Bone marrow (tissue), 2 donors: ENCODE measurements at places on chromosomes 16 and 17.

DNA sequence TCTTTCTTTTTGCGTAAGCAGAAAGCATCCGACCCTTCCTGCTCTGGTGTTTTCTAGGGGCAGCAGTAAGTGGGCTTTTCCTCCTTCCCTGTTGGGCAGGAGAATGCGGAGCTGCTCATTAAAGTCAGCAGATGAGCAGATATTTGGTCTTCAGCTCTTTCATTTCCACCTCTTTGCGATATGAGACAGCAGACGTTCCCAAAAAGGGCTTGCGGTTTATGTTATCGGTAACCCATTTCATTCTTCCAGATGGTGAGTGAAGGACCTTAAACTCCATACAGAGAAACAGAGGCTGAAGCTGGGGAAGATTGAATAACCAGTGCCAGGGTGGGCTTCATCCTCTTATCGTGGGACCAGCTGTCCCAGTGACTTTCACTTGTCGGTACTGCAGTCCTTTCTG, 40.7 kb downstream of the KSR1 start:
- DNase-seq = no peak

GRCh38 chr17:27244491-27245223, 49.3 kb upstream of the WSB1 start:
- peak; percentile 52 for DNase-seq

DNA sequence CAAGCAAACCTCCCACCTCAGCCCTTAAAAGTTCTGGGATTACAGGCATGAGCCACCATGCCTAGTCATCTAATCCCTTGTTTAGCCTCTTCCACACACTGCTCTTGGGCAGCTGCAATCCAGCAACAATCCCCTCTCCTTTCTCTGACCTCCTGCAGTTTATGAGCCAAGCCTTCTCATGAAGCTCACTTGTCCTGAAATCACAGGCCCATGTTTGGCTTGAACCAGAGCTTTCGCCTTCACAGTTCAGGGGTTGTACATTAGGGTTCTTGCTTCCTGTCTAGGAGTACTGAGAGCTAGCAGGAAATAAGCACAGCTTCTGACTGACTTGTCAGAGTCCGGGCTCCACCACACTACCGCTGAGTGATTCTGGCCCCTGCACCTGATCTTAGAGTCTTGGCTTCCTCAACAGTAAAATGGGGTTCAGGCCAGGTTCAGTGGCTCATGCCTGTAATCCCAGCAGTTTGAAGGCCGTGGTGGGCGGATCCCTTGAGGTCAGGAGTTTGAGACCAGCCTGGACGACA, 16.3 kb downstream of the ERAL1 start:
- no peak for DNase-seq

DNA sequence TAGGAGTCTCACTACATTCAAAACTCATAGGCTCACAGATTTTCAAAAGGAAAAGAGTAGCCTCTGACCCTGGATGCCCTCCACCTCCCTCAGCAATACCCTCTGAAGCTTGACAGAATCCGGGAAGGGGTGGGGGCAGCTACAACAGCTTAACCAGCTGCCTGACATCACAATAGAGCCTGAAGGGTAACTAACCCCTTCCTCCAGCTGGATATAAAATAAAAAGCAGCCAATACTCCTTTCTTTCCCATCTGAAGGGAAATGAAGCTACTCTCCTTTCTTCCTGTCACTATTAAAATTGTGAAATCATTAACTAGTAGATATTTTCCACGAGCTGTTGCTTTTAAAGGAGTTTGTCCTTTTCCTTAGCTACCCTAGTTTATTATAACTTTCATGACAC, 24.0 kb downstream of the USP31 start:
- no peak for DNase-seq

DNA sequence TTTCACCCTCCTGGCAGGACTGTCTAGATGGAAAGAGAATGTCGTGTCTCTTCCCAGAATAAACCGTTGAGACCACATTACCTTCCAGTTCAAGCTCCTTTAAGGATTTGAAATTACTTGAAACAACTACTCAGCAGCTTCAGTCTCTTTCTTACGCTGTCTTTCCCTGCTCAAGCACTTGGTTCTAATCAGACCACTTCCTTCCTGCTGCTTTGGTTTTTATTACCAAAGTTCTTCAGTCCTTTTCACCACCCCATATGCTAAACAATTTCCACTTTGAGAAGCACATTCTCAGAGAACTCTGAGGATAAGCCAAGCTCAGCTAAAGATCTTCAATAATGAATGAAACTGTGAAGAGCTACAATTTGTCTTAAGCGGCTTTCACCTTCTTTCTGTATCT, 105.4 kb downstream of the STX8 start:
- DNase-seq = peak; percentile 50

DNA sequence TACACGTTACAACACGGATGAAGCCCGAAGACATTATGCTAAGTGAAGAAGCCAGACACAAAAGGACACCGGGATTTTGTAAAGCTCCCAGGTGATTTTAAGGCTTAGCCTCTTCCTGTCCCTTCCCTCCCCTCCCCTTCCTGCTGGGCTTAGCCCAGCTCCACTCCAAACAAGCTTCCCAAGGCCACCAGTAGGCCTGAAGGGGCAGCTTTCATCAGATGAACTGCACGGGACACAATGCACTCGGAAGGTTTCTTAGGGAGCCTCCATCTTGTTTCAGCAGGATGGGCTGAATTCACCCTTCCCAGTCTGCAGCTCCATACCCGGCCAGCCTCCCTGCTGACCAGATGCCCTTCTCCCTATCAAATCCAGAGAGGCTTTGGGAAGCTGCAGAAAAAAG, 10.4 kb downstream of the MEFV start:
- DNase-seq = no peak

- DNase-seq = peak; percentile 52
Measured at GRCh38 chr17:56594320-56595107, 1.0 kb downstream of the NOG start.

GRCh38 chr17:78903101-78903779, at the start of gene CEP295NL:
Gene CEP295NL (minus strand): TSS chr17:78903201. CDS start chr17:78901828, 1,373 bp downstream.
- DNase-seq = no peak

DNA sequence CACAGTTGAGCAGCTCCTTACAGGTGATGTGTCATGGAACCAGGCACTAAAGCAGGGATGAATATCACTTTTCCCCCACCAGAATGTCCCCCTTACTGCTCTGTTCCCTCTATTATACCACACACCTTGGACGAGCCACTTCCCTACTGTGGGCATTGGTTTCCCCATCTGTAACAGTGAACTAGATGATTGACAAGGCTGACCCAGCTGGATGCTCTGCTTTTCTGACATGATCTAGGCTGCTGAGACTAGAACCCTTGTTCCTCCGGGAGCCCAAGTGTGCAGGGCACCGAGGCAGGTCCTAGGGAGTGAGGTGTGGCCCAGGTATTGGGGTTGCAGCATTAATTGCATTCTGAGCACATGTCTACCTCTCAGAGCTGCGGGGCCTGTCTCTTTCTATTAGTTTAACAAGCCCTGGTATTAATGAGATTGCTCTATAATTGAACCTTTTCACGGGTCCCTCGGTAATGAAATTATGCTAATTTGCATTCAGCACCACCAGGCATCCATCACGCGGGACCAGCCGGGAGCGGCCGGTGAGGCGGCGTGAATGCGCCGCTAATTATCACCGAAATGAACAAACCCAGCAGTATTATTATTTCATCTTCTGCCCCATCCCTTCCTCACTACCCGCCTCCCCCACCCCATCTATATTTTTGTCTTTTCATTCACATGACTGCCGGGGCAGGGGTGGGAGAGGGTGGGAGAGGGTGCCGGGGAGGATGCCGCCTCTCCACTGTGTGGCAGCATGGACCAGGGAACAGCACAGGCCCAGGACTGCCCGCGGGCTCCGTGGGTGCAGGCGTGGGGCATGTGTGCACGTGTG, 121.1 kb downstream of the CYLD start:
- no peak for DNase-seq

DNA sequence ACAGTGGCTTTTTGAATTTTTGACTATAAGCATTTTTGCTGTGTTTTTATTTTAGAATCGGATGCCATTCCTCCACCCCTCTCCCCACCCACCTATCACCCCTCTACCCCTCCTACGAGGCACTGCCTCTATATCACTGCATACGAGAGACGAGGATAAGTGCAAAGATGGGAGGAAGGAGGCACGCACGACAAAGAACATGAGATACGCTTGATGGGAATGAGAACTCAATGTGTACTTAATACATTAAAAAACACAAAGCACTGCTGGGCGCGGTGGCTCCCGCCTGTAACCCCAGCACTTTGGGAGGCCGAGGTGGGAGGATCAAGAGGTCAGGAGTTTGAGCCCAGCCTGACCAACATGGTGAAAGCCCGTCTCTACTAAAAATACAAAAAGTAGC, 8.8 kb upstream of the USP43 start:
- DNase-seq = no peak

- no peak for DNase-seq
Measured at GRCh38 chr17:60933739-60934138, 256.1 kb downstream of the BCAS3 start.

GRCh38 chr17:37065486-37066321, 117.0 kb downstream of the AATF start:
- no peak for DNase-seq

DNA sequence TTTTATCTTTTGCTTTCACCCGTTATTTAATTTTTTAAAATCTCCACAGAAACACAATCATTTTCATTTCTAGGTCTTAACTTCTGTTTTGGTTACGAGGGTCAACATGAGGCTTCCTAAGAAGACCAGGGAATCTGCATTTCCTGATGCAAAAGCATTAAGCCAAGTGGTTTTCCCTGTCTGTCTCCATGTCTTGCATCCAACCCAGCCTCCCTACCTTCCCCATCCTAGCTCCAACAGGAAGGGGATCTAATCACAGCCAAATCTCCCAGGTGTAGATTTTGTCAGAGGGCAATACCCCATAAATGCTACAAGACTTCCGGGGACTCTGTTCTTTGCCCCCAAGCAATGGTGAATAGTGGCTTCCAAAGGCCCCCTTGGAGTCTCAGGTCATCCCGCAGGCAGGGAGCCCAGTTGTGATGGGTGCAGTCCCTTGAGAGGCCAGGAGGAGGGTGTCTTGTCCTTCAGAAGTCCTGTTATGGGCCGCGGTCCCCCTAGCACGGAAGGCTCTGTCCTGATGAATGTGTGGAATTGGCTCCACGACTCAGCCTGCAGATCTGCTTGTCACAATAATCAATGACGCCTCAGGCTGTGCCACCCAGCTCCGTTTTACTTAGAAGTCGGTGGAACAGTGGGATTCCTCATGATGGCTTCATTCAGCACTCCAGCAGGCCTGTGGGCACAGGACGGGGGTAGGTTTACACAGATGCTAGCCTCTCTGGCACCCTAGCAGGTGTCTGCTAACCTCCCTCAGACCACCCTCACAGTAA, 141.1 kb downstream of the RGS9 start:
- no peak for DNase-seq

DNA sequence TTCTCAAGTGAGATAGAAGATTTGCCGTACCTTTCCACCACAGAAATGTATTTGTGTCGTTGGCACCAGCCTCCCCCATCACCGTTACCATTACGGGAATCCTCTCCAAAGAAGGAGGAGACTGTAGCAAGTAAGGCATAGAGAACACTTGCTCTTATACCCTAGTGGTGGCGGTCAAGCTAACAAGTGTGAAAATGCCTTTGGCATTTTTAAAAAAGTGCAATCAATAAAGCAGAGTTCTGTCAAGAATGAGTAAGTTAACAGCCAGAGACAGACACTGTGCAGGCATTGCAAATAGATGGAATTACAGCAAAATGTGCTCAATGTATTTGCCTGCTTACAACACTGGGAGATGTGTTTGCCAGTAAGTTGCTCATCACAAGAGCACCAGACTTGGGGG, 7.7 kb downstream of the MSL1 start:
- no peak for DNase-seq

- no peak for DNase-seq
Measured at GRCh38 chr17:72379516-72379915, 258.7 kb downstream of the SOX9 start.

DNA sequence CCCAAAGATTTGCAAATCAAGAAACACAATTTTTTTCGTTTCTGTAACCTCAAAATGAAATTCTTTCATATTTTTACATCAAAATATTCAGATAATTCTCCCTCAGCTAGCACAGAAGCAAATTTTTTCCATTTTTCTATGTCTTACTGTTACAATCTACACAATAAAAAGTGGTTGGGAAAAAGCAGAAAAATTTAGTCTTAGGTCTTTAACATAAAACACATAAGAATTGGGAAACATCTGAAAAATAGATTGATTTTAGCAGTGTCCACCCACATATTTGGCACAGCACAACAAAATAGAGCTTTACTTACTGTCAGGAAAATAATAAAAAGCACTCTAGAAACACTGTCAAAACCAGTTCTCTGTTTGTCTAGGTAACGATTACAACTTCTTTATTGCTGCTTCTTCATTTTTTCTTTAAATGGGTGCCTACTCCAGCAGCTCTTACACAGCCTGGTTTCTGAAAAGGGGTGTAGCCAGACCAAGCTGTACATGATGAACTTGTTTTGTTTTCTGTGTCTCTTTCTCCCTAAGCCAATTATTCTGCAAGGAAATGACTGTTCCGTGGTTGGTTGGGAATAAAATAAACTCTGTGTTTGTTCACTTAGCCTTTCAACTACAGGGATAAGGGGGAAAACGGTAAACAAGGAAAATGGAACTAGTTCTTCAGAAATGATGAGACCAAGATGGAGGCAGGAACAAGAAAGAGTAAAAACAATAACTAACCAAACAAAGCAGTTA, at the start of gene ABCA6:
Gene ABCA6, minus strand, starts transcription at position 465 of the 744 bp plus-strand sequence. CDS start 1,192 bp downstream, outside the sequence.
- no peak for DNase-seq

DNA sequence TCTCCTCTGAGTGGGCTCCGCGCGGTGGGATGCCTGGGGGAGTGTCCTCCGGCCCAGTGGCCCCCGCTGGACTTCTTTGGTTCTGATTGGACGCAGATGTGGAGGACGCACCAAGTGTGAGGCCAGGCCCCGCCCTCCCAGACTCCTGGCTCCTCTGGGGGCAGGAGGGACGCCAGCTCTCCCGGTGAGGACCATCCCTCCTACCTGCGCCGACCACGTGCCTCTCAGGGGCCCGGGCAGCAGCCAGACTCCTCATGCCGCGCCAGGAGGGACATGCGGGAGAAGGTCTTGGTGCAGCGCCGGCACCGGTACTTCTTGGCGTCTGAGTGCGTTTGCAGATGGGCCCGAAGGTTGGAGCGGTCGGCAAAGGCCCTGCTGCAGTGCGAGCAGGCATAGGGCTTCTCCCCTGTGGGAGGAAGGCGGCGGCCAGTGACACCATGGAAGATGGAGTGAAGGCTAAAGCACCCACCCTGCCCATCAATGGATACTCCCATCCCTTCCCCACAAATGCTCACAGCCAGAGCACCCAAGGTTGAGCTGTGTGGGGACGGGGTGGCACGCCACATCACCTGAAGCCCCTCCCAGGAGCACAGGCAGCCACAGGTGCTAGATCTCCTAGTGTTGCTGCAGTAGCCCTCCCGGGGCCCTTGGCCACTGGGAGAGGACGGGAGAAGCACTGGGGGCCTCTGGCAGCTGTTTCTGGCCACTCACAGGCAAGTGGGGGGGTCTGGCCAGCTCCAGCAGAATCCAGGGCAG, 7.9 kb downstream of the SNAI3 start:
- DNase-seq = no peak

DNA sequence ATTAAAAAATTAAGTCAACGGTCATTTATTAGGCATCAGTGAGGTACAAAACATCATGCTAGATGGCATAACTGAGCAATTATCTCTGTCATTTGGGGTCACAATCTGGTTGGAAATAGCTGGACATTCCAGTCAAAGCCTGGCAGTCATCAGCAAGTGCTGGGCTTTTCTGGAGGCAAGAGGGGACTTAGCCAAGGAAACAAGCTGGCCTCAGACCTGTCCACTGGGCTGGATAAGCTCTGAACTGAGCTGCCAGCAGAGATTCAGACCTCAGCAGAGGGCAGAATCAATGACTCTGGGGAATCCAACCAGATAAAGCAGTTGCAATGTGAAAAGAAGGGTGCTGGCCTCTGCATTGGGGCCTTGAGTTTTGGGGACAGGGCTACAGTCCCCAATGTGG, 161.9 kb upstream of the NOL11 start:
- DNase-seq = no peak

GRCh38 chr16:50067290-50067853, 1.6 kb downstream of the HEATR3 start:
- DNase-seq = peak; percentile 80
